CD4-positive, alpha-beta T cell treated with Interferon alpha-2 for 1 hour (primary cell): ENCODE measurements at places on chromosomes 16 and 17.

- DNase-seq, result no peak
These were observed 41.4 kb upstream of the ABR start for GRCh38 chr17:1221209-1221608.

- DNase-seq, result no peak
These were observed 31.1 kb upstream of the CPNE2 start for GRCh38 chr16:57061084-57061905.

- DNase-seq, result no peak
These were observed 5.1 kb downstream of the TPPP3 start for GRCh38 chr16:67388191-67388590.

DNA sequence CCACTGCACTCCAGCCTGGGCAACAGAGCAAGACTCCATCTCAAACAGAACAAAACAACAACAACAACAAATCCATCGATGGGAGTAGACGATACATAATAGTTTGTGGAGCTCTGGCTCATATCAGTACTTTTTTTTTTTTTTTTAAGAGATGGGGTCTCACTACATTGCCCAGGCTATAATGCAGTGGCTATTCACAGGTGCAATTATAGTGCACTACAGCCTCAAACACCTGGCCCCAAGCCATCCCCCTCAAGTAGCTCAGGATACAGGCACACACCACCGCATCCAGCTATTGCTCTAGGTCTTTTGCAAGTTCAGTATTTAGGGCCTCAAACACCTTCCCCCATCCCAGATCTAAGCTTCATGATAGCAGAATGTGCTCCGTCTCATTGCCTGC lies 110.6 kb downstream of the KATNIP start:
- DNase-seq, result no peak

DNA sequence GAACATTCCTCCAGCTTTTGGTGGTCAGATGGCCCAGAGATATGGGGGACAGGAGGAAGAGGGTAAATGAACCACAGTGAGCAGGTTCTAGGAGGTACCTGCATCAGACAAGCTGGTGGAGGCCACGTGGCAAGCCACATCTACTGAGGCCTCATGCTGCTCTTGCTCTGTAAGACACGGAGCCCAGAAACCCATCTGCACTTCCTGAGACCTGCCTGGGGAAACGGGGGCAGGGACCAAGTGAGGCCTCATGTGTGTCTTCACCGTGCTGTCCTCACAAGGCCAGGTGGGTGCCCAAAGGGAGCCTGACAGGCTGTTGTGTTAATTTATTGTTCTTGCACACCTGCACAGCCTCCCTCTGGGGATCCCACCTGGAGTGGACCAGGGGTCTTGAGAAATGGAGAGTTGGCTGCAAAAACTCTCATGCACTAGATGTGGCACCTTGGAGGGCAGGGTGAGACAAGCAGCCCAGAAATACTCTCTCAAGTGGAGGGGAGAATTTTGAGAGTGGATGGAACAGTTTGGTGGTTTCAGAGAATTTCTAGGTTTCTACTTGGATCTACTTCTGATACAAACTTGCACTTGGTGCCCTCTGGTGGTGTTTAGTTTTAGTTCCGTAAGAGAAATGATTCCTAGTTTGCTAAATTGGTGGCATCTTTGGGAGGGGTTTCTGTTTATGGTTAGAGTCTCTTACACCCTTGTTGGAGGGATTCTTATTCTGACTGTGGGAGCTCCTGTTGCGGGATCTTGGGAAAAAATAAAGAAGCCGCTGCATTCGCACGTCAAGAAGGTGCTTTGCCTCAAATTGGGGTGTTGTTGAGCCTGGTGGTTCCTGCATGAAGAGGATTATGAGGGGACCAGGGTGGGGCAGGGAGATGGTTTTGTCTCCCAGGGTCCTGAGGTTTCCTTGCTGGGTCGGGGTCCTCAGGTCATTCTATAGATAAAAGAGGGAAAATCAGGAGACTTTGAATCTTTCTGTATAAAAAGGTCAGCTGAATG lies 47.5 kb downstream of the SLC6A2 start:
- DNase-seq, result peak; percentile 29
